Fibroblast of skin of left quadriceps (primary cell): ENCODE measurements at places on chromosomes 11 and 22.

- no peak for DNase-seq
Measured at GRCh38 chr11:29781268-29781667, 235.6 kb downstream of the KCNA4 start.

DNA sequence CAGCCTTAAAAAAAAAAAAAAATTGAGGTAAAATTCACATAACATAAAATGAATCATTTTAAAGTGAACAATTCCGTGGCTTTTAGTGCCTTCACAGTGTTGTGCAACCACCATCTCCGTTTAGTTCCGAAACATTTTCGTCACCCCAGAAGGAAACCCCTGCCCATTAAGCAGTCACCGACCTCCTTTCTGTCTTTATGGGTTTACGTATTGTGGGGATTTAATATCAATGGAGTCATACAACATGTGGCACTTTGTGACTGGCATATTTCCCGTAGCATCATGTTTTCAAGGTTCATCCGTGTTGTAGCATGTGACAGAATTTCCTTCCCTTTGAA is 65.5 kb downstream of the BCR start:
- no peak for DNase-seq

- no peak for DNase-seq
Measured at GRCh38 chr11:17479284-17480214, 2.9 kb upstream of the ABCC8 start.

- no peak for DNase-seq
Measured at GRCh38 chr11:67632175-67632981, 2.6 kb upstream of the NUDT8 start.

GRCh38 chr11:45859661-45860140 is 12.4 kb downstream of the CRY2 start:
- peak; percentile 98 for DNase-seq

DNA sequence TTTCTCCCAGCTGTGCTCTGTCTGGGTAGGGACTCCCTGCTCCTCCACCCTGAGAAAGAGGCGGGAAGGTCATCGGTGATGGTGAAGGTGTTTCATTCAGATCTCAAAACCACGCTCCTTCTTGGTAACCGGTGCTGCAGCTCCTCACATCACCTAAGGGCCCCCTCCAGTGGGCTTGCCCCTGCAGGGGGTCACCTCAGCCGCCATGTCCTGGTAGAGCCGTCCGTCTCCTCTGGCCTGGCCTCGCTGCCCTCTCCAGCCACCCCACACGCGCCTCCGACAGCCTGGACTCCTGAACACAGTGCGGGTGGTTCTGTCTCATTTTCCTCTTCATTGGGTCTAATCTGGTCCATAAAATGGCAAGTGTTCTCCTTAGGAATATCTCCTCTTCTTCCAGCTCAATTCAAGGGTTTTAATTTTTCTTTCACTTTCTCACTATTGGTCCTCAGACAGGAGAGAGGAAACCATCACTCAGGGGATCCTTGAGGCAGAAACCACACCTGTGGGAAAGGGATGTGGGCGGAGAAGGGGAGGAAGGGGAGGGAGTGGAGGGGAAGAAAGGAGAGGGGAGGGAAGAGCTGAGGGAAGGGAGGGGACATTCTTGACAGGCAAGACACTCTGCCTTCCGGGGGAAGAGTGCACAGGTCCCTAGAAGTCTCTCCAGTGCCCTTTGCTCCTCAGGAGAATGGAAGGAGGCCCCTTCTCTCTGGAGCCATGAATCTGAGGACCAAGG is 1338.4 kb downstream of the TBC1D22A start:
- no peak for DNase-seq

GRCh38 chr11:121533601-121534000 is 80.8 kb upstream of the SORL1-AS1 start:
- no peak for DNase-seq

DNA sequence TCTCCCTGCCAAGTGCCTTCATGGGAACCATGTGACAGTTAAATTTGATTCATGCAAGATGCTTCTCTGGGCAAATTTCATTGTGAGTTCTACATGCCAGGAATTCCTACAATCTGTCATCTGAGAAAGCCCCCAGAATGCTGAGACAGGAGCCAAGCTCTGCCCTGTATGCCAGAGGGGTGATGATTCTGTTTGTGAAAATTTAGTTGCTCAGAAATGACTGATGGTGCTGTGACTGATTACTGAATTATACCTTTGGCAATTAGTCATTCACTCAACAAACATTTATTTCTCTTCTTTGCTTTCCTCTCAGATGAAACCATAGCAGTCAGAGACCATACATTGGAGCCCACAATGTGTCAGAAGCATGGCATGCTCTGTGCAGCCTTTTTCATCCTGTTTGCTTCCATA is 69.0 kb upstream of the ZBED5 start:
- DNase-seq: no peak

DNA sequence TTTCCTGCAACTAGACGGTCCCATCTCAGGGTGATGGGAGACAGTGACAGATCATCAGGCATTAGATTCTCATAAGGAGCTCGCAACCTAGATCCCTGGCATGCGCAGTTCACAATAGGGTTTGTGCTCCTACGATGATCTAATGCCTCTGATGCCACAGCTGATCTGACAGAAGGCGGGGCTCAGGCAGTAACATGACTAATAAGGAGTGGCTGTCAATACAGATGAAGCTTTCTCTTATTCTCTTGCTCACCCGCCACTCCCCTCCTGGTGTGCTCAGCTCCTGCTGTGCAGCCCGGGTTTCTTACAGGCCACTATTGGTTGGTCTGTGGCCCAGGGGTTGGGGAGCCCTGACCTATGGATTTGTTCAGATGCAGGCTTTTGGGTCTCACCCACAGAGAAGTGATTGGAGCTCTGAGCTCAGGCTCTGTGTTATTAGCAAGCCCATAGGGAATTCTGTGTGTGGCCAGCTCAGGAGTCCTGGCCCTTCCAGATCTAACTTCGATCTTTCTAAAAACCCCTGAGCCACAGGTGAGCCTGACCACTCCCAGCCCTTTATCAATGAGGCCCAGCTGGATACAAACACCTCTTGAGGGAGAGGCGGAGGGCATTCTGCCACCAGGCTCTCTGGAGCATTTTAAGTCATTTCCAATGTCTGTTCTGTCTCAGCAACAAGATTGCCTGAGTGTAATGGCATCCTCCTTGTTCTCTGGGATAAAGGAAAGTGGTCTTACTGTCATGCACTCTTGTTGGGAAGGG is 351.8 kb downstream of the BUD13 start:
- no peak for DNase-seq

- DNase-seq: no peak
Measured at GRCh38 chr22:17149076-17149815, 9.8 kb downstream of the HDHD5 start.

GRCh38 chr11:72222106-72222891 is 2.3 kb upstream of the INPPL1 start:
- no peak for DNase-seq

GRCh38 chr11:5807580-5807979 is 1.1 kb upstream of the OR52N2 start:
- DNase-seq: no peak

DNA sequence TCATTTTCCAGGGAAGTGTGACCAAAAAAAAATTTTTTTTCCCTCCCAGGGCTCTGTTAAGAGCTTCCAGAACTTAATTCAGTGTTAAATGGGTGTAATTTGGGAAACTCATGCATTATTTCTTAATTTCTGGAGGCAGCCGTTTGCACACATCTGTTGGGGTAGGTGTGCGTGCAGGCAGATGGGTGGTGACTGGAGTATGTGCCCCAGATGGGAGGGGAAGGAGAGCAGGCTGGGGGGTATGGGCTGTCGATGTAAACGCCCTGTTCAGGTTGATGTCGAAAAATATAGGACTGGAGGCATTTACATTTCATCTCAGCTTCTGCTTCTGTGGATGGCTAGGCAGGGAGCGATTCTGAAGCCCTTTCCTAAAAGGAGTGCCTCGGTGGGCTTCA is 13.7 kb upstream of the SHISAL1 start:
- no peak for DNase-seq

DNA sequence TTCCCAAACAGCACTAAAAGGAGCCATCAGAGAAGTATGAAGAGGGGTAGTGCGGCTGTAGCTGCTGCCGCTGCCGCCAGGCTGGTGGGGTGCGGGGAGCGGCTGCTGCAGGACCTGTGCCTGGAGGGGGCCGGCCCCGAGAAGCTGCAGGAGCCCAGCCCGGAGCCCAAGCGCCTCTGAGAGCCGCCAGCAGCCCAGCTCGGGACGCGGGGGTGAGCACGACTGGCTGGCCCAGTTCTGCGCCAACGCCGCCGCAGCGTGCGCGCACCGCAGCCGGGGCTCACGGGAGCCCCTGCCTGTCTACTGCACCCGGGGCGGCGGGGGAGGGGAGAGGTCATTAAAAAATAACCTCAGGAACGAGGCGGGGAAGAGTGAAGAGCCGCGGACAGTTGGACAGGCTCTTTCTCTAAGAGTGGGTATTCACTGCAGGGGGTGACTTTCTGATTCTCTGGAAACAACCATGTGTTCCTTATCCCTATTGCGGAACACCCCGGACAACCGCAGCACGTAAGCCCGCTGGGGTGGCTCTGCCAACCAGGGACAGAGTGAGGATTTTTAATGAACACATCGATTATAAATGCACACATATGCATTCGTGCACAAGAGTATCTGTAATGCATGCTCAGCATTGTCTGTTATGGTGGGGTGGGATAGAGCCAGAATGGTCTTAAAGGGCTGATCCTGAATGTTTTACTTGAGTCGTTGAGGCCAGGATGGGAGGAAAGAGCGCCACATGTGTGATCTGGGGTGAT is 453 bp downstream of the GAS2 start:
- peak; percentile 7 for DNase-seq

DNA sequence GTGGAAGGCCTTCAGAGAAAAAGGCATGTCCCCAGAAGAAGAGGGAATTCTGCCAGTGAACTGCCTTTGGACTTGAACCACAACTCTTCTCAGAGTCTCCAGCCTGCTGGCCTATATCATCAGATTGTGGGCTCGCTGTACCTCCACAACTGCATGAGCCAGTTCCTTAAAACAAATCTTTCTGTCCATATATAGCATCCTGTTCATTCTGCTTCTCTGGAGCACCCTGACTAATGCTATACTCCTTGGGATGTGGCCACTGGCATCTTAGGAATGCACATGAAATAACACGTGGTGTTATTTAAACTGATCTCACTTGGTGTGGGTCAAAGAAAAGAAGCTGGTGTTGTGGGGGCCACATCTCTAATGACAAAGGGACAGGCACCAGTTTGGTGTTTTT is 58.3 kb upstream of the VSTM5 start:
- DNase-seq: peak; percentile 89

DNA sequence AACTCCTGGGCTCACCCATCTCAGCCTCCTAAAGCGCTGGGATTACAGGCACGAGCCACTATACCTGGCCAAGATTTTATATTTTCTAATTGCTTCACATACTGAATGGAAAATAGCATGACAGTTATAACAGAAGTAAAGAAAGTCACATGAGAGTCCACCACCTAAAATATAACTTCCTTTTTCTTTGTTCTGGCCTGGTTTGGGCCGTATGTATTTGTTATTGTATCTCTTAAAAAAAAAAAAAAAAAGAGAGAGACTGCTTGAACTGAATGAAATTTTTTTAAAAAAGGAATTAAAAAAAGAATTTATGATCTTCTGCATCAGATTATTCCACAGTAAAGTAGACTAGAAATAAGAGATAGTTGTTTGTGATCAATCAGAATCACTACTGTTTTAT is 86.0 kb upstream of the GRIK4 start:
- DNase-seq: no peak

DNA sequence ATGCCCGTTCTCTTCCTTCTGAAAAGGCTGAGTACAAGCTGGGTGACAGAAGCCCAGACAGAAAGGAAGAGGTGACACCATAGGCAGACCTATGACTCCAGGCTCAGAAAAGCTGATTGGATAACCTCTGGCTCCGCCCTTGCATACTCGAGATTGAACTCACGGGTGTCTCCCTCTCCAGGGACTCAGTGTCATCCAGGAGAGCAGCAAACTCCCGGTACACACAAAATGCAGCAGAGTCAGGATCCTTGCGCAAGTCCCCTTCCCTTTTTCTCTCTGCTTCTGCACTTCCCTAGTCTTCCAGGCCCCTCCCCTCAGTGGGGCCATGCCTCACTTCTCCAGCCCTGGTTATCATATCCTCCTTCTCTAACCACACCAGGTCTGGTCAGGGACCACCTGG is 9.8 kb downstream of the SCN4B start:
- no peak for DNase-seq

DNA sequence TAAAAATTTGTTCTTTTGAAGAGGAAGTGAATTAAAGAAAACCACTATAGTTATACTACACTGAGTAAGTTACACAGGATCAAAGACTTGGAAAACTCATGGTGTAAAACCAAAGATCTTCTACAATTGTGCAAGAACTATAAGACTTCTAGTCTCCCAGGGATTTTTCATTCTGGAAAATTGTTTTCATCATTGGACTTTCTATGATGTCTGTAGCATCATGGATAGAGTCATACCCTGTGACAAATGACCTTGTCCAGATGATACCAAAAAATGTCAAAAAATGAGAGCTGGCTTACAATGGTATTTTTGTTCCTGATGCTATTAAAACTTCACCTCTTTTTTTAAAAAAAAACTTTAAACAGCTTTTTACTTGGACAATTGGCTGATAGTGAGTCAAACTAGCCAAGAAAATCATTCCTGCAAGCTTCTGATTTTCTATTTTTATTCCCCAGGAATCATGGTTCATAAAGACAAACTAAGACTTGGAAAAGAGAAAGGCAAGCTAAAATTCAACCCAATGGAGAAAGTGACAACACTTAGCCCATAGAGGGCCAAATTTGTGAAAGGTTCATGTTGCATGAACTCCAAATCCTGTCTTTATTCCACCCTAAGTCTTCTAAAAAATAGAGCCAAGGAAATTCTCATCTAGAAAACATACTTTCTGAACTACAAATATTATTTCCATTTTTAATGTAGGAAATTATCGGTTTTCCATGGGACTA is 30.7 kb downstream of the ME3 start:
- no peak for DNase-seq

DNA sequence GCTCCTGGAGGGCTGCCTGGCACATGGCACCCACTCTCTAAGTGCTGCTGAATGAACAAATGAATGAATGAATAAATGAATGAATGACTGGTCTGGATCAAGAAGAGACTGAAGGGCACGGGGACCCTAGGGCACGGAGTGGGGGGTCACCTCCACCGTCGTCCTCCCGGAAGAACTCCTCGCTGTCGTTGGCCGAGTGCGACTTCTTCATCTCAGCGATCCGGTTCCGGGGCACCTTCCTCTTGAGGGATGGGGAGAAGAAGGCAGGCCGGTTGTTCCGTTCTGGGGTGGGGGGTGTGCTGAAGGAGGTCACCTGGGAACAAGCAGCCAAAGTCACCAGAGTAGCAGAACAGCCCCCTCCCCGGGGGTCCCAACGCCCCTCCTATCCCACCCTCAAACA is 36.0 kb downstream of the NUP50 start:
- no peak for DNase-seq

GRCh38 chr11:105227363-105227762 is 87.8 kb upstream of the CARD18 start:
- DNase-seq: no peak

GRCh38 chr11:126929179-126930061 is 71.2 kb downstream of the KIRREL3 start:
- DNase-seq: peak; percentile 80

GRCh38 chr11:63478896-63479295 is 12.1 kb downstream of the PLAAT5 start:
- DNase-seq: peak; percentile 54

DNA sequence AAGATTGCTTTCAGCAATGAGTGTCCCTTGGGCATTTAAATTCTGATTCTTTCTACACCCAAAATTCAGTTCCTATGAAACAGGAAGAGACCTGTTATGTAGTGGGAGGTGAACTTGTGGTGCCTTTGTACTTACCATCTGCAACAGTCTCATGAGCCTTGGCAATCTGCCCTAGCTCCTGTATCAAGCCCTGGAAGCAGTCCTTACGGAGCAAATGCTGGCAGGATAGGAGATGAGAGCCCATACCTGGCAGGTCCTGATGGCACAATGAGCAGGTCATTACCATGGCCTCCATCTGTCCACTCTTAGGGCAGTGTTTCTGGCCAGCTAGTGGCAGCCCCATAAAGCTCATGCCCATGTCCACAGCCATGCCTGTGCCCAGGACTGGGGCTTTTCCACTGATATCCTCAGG is 10.8 kb downstream of the TRIM66 start:
- DNase-seq: no peak
